ENCODE measurements at places on chromosomes 16 and 17.
A peak's percentile ranks its signal among the peaks of the same experiment; 100 is the strongest.

DNA sequence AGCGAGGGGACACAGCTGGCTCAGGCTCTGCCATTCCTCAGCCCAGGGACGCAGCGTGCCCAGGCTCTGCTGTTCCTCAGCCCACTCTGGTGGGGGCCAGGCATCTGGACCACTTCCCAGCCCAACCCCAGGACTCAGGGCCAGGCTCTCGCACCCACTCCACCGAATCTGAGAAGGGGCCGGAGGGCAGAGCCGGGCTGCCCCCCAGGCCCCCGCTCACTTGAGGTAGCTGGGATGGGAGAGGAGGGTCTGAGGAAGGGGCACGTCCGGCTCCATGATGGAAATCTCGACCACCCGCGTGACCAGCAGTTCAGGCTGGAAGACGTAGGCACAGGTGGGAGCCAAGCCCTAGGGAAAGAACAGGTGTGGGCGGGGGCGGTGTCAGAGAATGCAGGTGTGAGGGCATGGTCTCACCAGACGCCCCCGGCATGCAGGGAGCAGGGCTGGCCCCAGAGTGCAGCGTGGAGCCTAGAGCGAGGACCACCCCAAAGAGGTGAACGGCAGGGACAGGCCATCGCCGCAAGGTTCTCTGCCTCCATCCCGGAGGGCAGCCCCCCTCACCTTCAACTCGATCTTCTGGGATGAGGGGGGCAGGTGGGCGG lies 4.9 kb downstream of the PGAP6 start:
- DNase-seq, result no peak

DNA sequence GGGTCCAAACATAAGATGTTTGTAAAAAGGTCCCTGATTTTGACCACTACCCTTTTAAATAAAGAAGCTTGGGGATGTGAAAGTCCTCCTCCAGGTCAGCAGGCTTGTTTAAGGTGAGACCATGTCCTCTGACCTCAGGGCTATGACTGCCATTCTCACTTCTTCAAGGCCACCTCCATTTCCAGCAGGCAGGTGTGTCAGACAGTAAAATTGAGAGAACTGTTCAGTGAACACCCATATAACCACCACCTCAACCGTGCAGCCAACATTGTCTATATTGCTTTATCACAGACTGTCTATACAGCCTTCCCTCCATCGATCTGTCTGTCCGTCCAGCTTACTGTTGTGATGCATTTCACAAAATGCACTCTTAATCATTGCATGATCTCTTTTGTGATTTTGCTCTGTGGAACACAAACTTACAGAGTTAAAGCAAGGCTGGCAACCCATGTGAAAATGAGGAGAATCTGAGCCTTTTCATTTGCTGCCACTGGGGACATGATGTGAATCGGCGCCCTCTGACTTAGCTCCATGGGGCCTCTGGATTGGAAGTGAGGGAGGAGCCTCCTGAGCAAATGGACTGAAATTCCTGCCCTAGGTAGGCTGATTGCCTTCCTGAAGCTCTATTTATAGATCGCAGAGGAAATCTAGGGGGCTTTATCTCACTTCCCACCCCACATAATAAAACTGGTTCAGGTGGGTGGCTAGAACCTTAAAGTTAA lies 53.8 kb downstream of the ZNRF1 start:
- DNase-seq, result no peak

DNA sequence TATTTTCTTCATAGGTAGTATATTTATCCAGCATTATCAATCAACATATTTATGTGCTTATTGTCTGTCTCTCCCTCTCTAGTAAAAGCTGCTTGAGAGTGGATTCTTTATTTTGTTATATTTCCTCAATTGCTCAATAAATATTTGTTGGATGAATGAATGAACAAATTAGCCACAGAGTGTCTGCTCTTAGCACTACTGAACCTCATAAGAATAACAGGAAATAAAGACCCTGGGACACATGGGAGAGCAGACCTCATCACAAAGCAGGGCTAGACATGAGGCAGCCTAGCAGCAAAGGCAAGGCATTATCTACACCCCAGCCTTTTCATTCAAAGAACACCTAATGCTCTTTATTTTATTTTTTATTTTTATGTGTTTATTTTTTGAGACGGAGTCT lies 34.9 kb upstream of the TANC2 start:
- DNase-seq, result no peak

DNA sequence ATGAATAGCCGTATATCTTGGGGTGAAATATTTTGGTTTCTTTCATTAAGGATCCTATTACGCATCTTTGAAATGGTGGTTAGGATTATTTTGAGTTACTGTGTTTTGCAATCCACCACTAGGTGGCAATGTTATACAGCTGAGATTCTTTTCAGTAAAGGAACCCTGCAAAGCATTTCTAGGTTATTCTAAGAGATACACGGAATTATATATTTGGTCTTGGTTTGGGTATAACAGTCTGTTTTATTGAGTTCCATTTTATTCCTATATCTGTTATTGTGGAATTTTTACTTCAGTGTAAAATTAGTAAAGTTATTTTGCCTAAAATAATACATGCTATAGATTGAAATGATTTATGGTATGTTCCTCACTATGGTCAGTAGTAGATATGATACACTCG lies 62.9 kb upstream of the CPHXL start:
- no peak for DNase-seq

DNA sequence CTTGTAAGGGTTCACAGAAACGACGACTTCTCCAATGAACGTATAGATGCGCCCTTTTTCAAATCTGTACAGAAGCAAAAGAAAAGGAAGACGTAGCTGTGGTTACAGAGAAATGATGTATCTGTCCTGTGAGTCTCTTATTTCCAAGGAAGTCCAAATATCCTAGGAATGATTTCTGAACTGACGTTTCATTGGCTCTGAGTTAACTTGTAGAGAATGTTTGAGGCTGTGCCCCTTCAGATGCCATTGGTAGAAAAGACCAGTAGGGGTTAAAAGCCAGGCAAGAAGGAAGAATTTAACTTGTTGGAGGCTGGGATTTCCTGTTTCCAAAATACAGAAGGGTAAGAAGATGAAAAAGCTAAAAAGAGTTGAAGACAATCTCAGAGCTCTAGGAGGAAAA lies 96.2 kb downstream of the MYO1D start:
- no peak for DNase-seq

DNA sequence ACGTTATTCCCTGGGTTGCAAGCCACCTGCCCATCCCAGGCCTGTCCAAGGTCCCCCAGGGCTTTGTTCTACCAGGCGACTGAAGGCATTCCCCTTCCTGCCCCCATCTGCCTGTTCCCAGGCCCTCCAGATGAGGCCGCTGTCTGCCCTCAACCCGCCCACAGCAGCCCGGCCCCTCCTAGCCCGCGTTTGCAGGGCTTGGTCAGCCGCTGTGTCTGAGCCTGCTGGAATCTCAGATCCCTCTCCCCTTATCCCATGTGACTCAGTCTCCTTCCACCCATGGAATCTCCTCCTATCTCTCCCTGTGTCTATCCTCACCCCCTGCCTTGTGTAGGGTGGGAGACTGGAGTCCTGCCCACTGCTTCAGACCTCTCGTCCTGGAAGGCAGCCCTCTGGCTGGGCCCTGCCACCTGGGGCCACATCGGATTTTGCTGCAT lies 186.0 kb upstream of the TNRC6C start:
- peak; percentile 16 for DNase-seq

DNA sequence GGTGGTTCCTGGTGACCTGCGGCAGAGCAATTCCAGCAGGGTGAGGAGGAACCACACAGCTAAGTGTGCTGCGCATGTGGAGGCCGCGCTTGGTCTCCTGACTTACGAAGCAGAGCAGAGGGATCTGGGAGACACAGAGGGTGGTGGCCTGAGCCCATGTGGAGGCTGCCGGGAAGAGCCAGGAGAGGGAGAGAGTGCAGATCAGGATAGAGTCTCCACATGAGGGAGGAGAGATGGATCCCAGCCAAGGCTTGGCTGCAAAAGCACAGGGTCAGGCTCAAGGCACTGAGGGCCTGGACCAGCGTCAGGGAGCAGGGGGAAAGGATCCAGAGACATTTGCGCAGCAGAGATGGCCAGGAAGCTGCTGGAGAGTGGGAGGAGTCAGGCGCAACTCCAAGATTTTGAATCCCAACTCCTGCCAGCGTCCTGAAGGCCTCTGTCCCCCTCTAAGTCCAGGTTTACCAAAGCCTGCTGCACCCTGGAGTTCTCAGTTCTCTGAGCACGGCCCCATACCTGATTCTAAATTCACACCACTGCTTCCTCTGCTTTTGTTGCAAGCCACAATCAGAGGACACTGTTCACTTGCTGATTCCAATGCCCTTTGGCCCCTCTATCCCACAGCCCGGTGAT lies 11.3 kb upstream of the MLLT6 start:
- peak; percentile 14 for DNase-seq

DNA sequence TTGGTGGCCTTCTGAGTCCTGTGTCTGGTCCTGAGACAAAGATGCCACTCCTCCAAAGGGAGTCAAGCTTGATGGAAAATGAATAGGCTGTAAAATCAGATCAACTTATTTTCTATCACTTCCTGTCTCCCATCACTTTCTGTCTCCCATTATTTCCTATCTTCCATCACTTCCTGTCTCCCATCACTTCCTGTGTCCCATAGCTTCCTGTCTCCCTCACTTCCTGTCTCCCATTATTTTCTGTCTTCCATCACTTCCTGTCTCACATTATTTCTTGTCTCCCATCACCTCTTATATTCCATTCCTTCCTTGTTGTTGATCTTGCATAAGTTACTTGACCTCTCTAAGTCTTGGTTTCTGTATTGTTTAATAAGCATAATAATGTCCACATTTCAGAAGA lies 418.5 kb upstream of the EEF2KMT start:
- DNase-seq, result no peak

DNA sequence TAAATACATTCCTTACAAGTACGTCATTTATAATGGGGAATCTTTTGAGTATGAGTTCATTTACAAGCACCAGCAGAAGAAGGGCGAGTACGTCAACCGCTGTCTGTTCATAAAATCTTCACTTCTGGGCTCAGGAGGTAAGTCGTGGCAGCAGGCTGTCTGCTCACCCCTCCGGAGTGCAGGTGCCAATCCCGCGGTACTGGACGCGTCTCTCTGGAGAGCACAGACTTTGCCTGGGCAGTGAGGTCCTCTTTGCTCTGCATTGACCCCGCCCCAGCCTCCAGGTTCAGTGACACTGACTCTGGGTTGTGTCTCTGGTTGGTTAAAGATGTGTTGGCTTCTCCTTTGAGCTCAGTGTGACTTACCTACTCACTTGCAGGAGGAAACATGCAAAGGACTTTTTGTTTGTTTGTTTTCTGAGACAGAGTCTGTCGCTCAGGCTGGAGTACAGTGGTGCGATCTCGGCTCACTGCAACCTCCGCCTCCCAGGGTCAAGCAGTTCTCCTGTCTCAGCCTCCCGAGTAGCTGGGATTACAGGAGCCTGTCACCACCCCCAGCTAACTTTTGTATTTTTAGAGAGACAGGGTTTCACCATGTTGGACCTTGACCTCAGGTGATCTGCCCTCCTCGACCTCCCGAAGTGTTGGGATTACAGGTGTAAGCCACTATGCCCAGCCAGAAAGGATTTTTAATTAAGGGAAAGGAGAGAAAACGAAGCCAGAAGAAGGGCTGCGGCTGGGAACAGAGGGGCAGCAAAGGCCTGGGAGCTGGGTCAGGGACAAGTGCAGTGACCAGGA lies 31.2 kb downstream of the RNF213 start:
- DNase-seq, result no peak

GRCh38 chr17:20920095-20920814 lies 122.6 kb downstream of the USP22 start:
- DNase-seq, result no peak

DNA sequence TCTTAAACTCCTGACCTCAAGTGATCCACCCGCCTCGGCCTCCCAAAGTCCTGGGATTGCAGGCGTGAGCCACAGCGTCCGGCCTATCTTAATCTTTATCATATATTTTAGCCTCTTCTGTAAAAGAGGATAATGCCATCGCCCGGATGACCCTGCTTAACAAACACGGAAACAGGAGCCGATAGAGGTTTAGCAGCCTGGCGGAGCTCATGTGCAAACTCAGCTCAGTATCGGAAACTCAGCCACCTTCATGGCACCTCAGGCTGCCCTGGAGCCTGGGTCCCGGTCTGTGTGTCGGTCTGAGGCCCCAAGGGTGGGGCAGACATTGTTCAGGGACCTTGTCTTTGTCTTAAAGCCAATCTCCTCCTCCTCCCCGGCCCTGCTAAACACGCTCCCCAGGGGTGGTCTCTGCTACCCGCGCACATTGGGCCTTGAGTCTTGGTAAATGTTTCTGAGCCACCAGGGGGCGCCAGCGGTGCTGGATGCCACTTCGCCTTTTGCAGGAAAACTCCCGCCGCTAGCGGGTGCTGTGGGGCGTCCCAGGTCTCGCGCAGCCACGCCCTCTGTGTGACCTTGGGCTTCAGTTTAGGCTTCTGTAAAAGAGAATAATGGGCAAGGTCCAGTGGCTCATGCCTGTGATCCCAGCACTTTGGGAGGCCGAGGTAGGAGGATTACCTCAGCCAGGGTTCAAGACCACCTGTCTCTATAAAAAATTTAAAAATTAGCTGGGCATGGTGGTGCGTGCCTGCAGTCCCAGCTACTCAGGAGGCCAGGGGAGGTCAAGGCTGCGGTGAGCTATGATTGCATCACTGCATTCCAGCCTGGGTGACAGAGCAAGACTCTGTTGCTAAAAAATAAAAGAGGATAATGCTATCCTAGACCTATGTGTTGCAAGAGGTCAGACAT lies 2.7 kb downstream of the CETP start:
- peak; percentile 75 for DNase-seq

GRCh38 chr16:79288066-79288465 lies 312.5 kb downstream of the MAF start:
- DNase-seq, result no peak

DNA sequence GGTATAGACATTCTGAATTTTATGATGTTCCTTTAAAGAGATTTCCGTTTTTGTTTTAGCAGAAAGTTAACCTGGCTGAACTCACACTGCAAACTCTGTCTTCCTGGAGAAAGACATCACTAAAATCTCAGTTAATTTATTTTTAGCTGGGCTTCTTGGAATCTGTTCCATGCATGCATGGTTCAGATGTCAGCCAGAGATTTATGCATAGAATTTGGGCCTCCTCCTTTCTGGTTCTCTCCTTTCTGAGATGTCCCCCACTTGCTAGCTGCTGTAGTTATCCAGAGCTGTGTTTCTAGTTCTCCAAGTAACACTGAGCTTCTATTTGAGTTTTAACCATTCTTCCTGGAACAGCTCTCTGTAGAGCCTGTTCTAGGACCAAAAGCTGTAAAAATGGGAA lies 77.3 kb upstream of the TANC2 start:
- DNase-seq, result no peak

DNA sequence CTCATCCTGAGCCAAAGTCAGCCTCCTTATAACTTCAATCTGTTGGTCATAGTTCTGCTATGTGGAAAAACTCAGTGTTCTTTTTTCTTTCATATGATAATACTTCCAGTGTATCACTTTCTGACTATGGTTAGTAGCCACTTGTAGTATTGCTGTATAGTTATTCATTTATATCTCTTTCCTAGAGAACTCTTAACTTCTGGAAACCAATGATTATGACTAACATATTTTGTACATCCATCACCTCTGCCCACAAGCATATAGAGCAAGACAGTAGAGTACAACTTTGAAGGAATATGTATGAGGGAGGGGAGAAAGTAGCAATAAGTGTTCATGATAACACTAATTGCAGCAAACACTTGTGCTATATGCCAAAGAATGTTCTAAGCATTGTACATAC lies 38.6 kb downstream of the COX10 start:
- no peak for DNase-seq

- DNase-seq, result no peak
These were observed 15.7 kb downstream of the CARHSP1 start for GRCh38 chr16:8853150-8853549.
